ENCODE measurements at places on chromosomes 12 and 14.

GRCh38 chr12:90112666-90113065 is 404.0 kb upstream of the ATP2B1 start:
- no peak for DNase-seq

GRCh38 chr14:71852181-71852580 is 80.0 kb upstream of the RGS6 start:
- no peak for DNase-seq

- no peak for DNase-seq
Measured at GRCh38 chr12:95890958-95891357, 32.2 kb downstream of the SNRPF start.

DNA sequence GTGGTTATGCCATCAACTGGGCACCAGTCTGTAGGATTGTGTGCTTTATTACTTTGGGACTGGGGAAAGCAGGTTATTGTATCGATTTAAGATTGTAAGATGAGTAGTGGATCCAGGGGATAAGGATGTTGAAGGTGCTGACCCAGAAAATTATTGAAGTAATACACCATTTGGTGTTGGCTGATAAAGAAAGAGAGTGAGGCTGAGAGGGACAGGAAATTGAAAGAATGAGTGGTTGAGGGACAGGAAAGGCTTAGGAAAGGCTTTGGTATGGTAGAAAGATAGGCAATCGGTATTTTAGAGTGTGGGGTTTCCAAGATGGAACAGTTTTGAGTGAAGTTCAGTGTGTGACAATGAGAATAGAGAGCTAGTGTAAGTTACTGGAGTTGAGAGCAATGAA is 12.3 kb downstream of the PPHLN1 start:
- DNase-seq, result no peak

DNA sequence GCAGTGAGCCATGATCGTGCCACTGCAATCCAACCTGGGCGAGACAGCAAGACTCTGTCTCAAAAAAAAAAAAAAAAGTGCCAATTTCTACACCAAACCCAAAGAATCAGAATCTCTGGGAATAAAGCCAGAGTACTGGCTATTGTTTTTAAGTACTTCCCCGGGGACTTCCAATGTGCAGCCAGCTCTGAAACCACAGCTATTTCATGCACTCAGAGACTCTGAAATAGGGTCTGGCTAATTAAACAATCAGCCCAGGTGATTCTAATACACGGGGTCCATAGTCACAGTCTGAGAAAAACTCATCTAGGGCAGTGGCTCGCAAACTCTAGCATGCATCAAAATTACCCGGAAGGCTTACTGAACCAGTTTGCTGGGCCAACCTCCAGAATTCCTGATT is 56.3 kb downstream of the SIX6 start:
- DNase-seq, result no peak

GRCh38 chr14:54333511-54333910 is 63.3 kb upstream of the CDKN3 start:
- no peak for DNase-seq

GRCh38 chr12:81043979-81044740 is 33.7 kb upstream of the ACSS3 start:
- no peak for DNase-seq

- no peak for DNase-seq
Measured at GRCh38 chr14:57346741-57347140, 43.6 kb upstream of the NAA30 start.

DNA sequence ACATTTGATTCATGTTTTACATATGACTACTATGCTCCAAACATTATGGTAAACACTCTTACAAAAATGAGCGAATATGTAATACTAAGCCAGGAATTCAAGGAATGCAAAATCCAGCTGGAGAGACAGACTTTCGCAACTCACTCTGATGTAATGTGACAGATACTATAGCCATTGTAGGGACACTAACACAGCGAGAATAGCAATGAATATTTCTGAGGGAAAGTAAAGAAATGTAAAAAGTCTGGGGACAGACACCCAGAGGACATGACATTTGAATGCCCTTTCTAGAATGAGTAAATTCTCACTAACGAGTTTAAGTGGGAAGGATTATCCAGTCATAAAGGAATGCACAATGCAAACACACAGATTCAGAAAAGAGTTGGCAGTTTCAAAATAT is 121.9 kb downstream of the PIK3C2G start:
- no peak for DNase-seq

- DNase-seq, result no peak
Measured at GRCh38 chr12:11738450-11738849, 89.0 kb downstream of the ETV6 start.

DNA sequence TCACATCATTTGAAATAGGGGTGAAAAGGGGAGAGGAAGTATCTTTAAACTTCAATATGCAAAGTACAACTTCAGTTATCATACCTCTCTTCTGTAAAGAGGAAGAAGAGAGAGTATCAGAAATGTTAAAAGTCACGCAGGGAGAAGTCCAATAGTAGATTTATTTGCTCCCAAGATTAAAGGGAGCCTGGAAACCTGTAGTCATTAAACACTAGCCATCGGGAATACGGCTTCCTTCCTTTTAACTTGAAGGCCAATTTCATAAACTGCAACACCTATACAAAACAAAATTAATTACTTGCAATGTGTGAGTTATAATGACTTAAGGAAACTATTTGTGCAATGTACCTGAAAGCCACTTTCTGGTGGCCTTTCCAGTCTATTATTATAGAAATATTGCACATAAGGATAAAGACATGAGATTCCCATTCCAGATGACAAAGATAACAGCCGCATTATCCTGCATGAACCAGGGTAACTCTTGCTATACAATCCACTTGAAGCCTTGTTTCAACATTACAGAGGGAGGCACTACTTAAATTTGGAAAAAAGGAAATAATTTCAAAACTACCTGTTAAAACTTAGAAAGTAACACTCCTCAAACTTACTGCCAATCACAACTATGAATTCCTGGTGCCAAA is 4.6 kb downstream of the BTG1 start:
- DNase-seq, result no peak

DNA sequence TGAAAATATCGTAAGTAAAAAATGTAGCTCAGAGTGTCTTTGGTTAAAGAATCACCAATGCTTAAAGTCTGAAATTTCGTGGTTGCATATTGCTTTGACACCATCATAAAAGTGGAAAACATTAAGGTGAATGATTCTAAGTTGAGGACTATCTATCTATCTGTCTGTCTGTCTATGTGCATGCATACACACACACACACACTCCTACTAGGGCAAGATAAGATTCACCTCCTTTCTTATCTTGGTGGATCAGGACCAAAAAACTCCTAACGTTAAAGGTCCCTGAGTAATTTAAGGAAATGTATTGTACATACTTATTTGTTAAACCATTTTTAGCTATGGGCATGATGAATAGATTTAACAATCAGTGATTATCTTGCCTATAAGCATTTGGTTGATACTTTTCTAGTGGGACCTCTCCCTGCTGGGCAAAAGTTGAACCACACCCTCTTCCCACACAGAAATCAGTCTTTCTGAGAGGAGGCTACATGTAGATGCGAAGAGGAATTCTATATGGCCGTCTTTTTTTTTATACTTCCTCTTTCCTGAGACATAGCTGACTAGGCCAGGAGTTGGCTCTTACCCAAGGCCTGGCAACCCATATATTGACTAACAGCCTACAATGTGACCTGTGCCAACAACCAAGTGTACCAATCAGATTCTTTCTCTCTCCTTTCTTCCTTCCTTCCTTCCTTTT is 19.3 kb upstream of the LLPH start:
- DNase-seq, result peak; percentile 29

DNA sequence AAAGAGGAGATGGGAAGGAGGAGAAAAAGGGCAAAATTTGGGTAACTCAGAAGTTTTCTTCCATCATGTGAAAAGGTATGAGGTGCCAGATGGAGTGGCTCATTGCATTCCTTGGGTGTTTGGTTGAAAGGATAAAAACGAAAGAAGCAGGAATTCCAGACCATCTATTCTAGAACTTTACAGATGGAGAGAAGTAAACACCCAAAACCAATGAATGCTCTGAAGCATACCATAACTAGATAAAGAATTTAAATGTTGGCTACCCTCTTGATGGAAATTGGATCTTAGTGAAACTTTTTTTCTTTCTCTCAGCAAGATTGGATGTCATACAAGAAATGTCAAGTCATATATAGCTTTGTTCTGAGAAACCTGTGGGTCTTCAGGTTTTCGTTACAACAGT is 175.6 kb upstream of the FAR2 start:
- no peak for DNase-seq

GRCh38 chr14:101859538-101859902 is 98.0 kb downstream of the PPP2R5C start:
- no peak for DNase-seq

GRCh38 chr12:115472852-115473251 is 788.9 kb upstream of the TBX3 start:
- DNase-seq, result no peak
